Activated CD8-positive, alpha-beta memory T cell treated with anti-CD3 and anti-CD28 coated beads for 4 hours (primary cell): ENCODE measurements at places on chromosomes 7 and 10.

DNA sequence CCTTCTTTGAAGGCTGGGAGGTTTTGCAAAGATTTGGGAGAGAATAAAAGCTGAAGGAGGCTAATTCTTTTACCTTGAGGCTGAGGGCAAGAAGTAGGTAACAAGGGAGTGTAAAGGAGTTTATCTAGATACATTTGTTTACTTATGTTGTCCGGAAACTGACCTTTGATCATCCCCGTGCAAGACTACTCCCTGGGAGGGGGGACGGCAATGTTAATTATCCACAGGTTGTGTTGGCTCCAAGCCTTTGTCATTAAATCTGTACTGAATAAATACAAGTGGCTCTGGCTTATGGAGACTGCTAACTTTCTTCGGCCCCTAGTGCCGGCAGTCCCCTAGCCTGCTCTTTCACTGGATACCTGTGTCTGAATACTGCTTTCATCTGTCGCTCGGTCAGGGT lies 1250.6 kb upstream of the LRRTM3 start:
- no peak for DNase-seq

DNA sequence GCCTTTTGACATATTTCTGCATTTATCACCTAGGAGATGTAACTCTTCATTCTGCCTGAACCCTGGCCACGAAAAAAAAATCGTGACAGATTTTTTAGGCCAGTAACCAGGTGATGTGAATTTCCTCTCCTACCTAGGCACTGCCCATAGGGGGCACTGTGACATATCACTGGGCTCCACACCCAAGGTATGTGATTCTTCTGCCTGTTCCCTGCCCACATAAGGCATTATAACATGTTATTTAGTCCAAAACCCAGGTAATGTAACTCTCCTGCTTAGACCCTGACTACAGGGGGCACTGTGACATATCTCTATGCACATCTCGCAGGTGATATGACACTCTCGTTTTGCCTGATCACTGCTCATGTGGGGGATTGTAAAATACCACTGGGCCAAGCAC lies 29.5 kb upstream of the ZNF107 start:
- DNase-seq: no peak

GRCh38 chr7:50637725-50638643 lies 72.8 kb upstream of the DDC start:
- no peak for DNase-seq

GRCh38 chr10:109996766-109997171 lies 11.0 kb upstream of the ADD3 start:
- no peak for DNase-seq

DNA sequence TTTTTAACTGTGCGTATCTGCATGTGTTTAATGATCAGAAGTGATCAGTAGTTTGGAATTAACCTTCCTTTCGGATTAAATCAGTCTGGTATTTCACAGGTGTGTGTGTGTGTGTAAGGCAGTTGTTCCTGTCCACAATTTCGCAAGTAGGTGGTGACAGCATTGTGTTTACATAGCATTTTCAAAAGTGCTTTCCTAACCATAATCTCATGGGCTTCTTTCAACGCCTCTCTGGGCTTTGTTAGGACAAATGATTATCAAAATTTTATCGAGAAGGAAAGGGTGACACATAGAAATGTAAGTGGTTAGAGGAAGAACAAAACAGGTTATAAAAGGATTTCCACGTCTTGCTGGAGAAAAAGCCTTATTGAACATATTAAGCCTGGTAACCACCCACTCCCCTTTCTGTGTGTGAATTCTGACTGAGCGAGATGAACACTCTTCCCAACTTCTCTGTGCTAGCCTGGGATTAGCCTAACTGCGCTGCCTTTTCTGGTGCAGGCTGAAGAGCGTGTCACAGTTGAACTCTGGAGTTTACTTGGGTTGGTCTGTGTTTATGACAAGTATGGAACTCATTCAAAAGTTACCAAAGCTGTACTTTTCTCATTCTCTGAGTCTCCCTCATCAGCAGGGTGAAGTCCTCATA lies 292.3 kb upstream of the PITRM1 start:
- DNase-seq: no peak

DNA sequence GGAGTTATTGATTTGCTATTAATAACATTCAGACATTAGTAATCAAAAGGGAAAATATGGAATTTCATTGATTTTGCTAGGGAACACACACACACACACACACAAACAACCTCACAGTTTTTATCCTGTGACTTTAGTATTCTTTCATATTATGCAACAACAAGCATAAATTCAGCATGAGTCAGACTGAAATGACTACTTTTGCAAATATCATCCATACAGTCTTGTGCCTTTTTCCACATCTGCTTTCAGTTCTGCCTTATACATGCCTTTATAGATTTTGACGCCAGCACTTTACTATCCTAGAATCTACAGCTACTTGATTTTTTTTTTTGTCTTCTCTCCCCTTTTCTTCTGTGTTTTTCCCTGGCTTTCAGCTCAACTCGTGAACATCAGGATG lies 975.8 kb upstream of the LRRTM3 start:
- no peak for DNase-seq

DNA sequence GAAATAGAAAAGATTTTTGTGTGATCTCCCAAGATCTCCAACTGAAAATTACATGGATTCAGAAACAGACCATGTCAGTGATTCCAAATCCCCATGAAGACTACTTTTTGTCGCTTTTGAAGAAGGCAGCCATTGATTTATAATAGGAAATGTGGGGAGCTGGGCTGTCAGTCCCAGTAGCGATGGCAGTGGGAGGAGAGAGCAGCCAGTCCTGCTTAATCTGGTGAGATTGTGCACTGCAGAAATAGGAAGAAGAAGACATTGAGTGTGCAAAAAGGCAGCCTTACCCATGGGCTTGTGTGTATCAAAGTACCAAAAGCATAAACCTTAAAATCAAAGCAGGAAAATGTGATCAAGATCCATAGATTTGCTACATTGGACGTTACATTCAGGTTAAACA lies 4.8 kb downstream of the ADRB1 start:
- no peak for DNase-seq

DNA sequence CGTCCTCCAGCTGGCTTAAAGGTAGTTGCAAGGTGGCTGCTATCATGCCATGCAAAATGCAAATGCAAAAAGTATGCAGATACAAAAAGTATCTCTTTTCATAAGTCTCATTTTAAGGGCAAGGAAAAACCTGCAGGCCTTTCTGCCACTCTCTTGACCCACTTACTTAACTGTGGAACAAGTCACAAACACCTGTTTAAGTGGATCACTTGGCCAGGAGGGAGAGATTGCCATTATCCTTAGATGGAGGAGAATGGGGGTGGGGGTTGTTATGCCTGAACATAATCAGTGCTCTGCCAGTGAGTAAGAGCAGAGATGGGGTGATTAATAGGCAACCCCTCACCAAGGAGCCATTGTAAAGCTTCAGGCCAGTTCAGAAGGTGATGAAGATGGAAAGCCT lies 25.1 kb upstream of the HERPUD2 start:
- DNase-seq: no peak

DNA sequence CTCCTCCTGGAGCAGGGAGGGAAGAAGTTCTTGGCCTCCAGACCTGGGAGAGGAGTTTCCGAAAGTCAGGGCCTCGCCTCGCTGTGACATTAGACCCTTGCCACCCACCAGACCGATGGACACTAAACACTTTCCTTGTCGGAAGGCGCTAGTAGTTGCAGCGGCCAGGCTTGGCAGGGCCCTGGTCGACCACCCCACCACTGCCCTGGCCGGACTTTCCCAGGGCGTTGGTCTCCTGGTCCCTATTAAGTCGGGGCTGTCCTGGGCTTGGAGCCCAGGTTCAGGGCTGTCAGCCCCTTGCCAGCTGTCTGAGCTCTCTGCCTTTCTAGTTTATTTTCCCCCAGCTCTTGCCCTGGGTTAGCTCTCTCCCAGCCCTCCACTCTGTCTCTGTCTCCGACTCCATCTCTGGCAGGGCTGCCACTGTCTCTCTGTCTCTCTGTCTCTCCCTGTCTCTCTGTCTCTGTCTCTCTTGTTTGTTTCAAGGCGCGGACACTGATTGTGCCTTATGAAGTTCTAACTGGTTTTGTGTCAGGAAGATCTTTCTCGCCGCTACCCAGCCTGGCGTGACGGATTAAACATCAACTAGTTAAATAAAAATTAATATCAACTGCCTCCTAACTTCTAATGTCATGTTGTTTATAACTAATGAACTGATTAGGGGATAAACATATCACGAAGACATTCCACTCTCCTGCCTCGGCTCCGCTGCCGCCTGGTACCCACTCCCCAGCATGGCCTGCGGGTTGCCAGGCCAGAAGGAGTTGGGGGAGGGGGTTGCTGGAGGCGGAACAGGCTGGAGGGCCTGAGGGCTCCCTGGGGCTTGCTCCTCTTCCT lies 13.8 kb upstream of the PAX2 start:
- no peak for DNase-seq

DNA sequence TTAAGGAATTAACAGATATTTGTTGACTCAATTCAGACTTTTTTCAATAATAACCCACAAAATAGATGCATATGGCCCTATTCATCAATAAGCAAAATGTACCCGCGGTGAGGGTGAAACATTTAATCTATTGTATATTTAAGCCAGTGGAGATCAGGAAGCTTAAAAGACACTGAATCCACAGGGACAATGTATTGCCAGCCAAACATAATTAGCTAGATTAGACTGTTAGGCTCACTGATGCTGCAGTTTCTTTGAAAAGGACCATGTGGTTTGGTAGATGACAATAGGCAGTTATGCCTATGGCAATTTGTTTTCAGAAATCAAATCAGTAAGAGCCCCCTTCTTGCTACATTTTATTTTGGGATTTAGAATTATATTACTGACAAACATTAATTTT lies 87.3 kb upstream of the PLXDC2 start:
- DNase-seq: no peak

DNA sequence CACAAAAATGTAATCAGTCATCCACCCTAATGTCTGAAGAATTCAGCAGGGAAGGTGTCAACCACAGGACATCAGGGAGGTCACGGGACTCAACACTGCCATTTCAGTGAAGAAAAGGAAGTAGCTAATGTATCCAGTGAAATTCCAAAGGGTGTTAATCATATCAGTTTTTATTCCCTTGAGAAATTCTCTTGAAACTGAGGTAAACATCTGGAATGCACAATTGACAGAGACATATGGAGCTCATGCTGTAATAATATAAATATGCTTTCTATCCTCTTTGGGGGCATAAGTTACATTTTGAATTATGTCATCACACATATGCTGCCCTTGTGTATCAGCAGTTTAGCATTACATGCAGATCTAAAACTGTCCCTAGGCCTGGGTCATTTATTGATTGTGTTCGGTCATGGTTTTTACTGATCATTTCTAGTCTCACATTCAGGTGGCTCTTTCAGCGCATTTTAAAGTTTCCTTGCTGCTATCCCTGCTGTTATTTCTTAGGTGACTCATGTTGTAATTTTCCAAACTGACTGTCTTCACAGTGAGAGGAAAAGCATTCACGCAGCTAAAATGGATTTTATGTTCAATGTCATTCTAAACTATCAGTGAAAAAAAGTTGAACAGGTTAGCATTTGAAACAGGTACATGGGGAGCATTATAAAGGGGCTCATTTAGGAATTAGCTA lies 273.9 kb downstream of the TSPAN12 start:
- no peak for DNase-seq

DNA sequence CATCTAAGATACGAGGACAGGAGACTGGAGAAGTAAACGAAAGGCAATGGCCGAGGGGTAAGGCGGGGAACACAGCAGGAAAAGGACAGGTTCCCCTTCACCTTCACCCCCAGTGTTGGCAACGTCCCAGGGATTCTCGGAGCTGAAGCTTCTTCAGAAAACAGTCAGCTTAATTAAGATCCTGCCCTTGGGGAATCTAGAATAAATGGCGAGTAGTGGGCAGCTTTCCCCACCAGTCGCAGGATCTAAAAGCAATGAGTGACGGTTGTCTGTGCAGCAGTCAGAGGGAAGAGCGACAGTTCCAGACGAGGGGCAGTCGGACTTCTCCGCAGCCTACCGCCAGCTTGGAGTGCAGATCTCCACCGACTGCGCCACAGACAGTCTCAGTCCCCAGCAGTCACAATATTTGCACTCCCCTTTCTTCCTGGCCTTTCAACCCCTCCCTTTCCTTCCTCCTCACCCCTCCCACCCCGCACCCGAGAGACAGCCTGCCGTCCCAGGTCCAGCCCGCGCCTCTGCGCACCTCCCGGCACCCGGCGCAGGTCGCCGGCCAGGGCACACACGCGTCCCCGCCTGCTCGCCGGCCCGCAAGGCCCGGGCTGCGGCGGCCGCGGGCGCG lies 10.9 kb upstream of the SP8 start:
- no peak for DNase-seq

DNA sequence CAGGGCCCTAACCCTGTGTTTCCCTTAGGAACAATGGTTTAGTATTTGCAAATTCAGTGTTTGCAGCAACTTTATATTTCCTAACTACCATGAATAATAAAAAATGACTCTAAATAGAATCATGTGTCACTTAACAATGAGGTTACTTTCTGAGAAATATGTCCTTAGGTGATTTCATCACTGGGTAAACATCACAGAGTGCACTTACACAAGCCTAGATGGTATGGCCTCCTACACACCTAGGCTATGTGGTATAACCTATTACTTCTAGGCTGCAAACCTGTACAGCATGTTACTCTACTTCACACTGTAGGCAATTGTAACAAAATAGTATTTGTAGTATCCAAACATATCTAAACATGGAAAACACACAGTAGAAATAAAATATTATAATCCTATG lies 1174.6 kb upstream of the LRRTM3 start:
- no peak for DNase-seq

DNA sequence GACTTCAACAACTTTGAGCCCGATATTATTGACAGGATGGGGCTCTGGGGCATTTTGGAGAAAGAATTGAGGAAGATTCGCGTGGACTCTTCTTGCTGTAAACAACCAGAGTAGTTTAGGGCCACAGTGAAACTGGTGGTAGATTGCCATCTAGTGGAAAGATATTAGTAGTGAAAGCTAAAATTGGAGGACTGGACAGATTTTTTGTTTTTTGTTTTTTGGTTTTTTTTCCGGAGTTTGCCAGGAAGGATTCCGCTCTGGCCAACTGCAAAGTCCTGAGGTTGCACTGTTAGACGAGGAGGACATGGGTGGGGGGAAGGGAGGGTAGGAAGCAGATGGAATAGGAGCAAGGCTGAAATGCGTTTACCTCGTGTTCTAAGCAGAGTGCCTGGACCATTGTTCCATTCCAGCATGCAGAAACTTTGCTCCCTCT lies 11.7 kb downstream of the NOBOX start:
- DNase-seq: no peak

GRCh38 chr7:70492625-70493024 lies 639.3 kb upstream of the GALNT17 start:
- DNase-seq: no peak

DNA sequence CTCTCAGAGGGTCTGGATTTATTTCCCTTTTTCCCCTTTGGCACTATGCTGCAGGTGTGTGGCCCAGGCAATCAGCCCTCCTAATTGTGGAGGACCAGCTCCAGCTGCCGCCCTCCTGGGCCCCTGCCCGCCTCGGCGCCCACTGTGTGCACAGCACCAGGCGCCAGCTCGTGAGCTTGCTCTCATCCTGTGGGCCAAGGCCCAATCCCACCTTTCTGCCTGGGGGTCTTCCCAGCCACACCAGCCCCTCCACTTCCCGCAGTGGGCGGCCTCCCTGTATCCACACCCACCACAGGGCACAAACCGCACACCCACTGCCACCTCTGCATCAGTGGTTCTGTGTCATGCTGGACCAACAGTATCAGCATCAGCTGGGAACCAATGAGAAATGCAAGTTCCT lies 25.5 kb upstream of the SLIT1 start:
- no peak for DNase-seq
